CD4-positive, alpha-beta T cell treated with Interferon gamma for 1 hour (primary cell): ENCODE measurements at places on chromosomes 3 and 15.
A peak's percentile ranks its signal among the peaks of the same experiment; 100 is the strongest.

DNA sequence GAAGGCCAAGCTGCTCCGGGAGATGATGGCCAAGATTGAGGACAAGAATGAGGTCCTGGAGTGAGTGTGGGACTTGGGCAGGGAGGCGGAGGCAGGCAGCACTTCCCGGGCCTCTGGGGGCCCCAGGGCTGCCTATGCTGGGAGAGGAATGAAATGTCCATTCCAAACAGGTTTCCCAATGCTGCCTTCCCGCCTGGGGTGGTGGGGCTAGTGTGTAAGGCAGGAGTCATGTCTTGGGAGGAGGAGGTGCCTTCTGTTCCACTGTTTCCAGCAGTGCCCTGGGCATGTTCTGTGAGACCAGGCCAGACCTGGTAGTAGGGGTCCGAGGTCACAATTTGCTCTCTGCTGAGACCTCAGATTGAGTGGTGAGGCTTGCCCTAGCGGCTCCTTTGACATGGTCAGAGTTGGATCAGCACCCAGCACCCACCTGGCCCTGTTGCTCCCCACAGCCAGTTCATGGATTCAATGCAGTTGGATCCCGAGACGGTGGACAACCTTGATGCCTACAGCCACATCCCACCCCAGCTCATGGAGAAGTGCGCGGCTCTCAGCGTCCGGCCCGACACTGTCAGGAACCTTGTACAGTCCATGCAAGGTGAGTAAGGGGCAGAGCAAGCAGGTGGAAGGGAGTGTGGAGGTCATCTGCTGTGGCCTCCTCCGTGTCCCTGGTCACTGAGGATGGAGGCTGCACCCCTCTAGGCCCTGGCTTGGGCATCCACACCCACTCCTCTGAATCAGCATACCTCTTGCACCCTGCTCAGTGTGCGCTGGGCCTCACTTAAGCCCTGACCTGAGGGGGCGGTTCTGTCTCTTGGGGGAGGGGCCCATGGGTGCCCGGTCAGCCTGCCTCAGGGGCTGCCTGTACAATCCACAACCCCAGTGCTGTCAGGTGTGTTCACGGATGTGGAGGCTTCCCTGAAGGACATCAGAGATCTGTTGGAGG lies 27.3 kb downstream of the PTPN23 start:
- DNase-seq: no peak

- DNase-seq: peak; percentile 6
These were observed 8.6 kb upstream of the SKIC8 start for GRCh38 chr15:78307976-78308375.

DNA sequence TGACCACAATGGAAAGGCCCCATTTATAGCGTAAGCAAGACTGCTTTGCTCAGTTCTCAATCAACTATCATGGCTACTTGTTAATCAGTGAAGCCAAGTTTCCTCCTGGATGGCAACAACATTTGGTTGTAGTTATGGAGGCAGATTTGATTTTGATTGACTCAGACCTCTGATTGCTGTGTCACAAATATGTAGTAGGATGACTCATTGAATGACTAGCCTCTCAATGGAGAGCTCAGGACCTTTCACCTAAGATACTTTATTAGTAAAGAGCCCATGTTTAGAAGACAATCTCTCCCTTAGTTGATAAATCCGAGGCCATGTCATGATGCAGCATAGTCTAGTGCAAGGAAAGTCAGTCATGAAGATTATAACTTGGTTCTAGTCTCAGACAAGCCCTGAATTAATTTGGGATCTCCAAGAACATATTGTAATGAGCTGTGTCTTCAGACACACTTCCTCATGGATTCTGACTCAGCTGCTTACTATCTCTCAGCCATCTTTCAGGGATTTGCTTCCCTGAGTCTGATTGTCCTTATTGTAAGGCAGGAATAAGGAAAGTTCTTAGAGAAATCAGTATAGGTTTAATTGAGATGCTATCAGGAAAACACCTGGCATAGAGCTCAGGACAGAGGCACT lies 397.4 kb upstream of the TMCO5A start:
- DNase-seq: no peak

GRCh38 chr15:54803987-54804386 lies 392.8 kb downstream of the RSL24D1 start:
- no peak for DNase-seq

- no peak for DNase-seq
These were observed 282.1 kb downstream of the RPLP1 start for GRCh38 chr15:69734699-69735098.

GRCh38 chr3:197028728-197029510 lies 698 bp downstream of the MELTF start:
- no peak for DNase-seq
